ENCODE measurements at places on chromosomes 5 and 9.

DNA sequence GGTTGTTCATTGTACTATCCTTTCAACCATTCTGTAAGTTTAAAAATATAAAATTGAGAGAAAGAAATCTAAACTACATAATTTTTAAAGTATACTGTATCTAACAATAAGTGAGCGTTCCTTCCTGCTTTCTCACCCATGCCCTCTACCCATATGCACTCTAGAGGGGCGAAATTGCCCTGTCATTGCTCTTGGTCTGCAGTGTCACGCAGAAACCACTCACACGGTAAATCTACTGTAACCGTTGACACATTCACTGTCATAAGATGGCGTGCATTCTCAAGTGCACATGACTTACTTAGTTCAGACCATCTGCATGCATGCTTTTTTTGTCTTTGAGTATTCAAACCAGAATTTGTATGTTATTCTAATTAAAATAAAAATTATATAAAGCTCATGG is 55.7 kb upstream of the NIPBL start:
- DNase-seq: peak; percentile 64

- no peak for DNase-seq
These were observed 39.7 kb downstream of the ROPN1L start for GRCh38 chr5:10481241-10481935.

DNA sequence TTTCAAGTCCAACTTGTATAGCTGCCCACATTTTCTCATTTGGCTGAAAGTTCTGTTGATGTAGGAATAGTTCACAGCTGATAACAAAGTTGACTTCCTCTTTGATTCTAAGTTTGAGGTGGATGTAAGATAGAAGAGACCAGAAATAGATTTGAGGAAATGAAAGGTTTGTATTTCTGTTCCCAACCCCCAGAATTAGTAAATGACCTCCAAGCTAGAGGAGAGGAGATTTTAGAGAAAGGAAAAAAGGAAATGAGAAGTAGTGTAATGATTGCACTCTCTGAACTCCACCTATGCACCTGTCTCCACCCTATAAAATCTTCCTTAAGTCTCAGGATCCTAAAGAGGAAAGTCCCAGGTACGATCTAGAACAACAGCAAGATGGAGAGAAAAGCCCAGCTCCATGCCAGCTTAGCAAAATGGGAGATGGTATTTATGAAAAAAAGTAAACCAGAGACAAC is 130.4 kb upstream of the POC5 start:
- DNase-seq: no peak

DNA sequence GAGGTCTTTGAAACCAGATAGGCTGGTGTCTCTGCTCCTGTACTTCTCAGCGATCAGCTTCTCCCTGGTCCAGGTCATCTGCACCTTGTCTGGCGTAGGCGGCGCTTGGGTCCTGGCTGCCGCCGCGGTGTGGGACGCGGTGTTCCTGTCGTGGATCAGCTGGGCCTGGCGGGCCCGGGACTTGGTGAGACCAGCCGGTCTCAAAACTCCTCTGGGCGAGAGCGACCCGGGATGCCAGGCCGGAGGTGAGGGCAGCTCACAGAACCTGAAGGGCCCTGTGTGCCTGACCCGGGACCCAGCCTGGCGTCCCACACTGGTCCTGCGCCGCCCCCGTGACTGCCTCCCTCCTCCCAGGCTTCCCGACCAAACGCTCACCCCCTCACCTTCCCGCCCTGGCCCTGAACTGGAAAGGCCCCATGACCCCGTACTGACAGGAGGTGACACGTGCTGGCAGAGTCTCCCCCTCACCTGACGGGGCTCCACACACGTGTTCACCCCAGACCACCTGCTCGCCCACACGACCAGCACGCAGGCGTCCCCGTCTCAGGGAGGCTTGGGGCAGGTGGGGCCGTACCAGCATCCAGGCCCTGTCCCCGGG is 49.0 kb downstream of the NKD2 start:
- no peak for DNase-seq

- no peak for DNase-seq
These were observed 56.2 kb upstream of the ZNF622 start for GRCh38 chr5:16521521-16522483.

DNA sequence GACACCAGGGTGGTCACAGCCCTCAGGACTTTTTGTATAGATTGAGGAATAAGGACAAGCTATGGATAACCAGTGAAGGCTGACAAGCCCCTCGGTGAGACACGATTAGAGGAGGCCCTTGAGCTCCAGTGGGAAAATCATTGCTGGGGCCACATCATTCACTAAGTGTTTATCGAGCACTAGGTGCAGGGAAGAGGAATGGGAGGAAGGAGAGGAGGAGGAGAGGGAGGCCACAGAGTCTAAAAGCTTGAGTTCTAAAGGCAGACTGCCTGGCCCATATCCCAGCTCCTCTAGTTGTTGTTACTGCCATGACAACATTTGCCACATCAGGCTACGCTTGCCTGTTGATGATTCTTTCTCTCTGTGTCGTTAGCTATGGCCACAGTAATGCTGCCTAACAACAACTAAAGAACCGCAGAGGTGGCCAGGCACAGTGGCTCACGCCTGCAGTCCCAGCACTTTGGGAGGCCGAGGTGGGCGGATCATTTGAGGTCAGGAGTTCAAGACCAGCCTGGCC is 37.6 kb downstream of the NKX2-5 start:
- DNase-seq: no peak

DNA sequence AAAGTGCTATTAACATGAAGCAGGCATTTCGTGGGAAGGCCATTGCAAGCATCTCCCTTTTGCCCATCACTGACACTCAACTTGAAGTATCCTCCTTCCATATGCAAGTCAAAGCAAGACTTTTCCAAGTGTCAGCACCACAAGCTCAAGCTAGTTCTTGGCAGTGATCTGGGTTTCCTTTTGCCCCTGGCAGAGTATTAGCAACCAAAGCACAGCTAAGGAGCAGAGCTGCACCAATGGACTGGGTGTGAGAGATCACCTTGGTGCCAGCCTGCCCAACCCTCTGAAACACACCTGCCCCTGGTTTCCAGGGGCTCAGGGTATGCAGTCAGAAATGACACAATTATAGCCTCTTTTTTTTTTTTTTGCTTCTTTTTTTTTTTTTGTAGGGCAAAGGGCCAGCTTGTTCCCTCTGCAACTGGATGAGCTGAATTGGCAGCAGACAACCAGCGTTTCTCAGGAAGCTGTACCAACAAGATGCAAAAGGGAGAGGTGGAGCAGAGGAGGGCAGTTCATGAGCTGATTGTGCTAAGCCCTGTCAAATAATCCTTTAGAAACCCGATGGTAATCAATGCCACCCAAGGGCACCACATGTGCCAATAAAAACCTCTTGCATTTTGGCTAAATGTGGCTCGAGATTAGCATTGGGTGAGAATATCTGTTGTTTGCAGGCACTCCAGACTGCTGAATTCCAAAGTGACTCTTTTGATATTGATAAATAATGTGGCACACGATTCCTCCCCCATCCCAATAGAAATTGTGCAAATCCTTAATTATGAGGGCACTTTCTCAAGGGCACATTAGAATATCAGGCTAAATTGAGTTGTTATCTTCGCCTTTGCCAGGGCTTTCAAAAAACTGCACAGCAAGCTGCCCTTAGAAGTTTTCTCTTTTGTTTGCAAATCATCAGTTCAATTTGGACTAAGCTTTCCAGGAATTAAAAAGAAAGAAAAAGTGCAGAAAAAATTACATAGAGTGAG is 192.4 kb downstream of the GAS1 start:
- DNase-seq: no peak

- no peak for DNase-seq
These were observed 5.9 kb downstream of the GDNF start for GRCh38 chr5:37833990-37834389.

DNA sequence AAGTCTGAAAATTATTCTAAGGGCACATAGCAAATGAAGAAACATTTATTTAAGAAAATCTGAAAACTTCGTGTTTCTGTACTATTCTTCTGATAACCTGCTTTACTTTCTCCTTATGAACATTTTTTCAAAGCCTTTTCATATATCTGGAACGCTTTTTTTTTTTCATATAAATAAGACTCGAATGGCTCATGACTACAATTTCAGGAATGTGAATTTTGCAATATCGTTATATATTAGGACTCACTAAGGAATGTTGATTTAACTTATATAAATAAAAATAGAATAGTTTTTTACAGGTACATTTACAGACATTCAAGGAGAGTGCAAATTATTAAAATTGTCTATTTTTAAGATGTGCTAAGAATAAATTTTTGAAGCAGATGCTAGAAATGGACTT is 42.9 kb downstream of the GPBP1 start:
- DNase-seq: no peak

- DNase-seq: no peak
These were observed 26.4 kb upstream of the TYRP1 start for GRCh38 chr9:12666813-12667212.

- DNase-seq: no peak
These were observed 298.7 kb upstream of the KCNN2 start for GRCh38 chr5:114062932-114063867.

DNA sequence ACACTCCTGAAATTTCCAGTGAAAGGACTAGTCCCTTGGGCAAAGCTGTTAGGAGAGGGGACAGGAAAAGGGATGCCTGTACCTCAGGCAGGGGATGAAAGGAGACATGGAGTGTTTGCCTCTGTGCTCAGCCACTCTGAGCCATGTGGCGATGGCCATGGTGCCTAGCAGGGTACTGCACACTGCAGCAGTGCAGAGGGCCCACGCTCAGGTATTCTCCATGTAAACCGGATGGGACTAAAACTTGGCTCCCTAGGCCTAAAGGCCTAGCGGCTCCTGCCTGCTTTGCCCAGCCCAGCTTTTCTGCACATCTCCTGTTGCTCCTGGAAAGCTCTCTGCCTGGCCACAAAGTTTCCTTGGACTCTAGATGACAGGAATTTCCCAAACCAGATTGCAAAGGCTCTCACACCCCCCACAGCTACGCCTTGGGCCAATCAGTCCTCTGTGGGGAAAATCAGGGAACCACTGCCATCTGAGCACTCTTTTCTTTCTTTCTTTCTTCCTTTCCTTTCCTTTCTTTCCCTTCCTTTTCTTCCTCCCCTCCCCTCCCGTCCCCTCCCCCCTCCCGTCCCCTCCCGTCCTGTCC is 44.3 kb downstream of the HABP4 start:
- DNase-seq: no peak

- DNase-seq: no peak
These were observed 29.7 kb upstream of the FAM169A start for GRCh38 chr5:74895906-74896305.

DNA sequence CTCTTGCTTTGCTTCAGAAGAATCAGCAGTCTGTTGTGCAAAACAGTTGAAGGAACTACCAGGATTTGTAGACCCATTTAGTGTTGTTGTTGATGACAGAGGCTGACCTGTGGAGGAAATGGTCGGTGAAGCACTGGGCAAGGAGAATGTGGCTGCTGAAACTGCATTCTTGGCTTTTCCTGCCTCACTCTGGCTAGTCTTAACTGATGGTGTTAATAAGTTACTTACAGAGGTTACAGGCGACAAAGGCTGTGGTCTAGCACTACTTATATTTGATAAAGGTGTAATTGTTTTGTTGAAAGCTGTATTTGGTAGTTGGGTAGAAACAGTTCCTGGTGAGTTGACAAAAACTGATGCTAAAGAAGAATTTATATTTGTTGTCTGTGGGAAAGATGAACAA is 31.5 kb downstream of the MLANA start:
- no peak for DNase-seq

GRCh38 chr5:20434786-20435185 is 446.8 kb upstream of the CDH18 start:
- DNase-seq: no peak
